ENCODE measurements at places on chromosomes 7 and 10.

GRCh38 chr10:60555700-60556099 is 166.0 kb upstream of the ANK3 start:
- DNase-seq = no peak

GRCh38 chr7:104814126-104814525 is 199.9 kb upstream of the KMT2E start:
- no peak for DNase-seq

DNA sequence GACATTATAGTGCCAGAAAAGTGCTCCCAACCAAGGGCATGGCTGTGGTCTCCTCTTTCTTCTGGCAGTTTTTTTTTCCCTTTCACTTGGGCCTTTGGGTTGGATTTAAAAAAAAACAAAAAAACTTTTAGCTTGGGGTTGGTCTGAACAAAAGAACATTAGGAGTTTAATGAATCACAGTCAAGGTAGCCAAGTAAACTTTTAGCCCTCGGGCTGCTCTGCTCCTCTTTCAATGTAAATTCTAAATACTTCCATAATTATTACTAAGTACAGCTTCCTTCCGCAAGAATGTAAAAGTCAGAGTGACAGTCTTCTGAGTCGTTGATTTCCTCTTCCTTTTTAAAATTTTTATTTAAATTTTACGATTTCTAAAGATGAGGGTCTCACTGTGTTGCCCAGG is 79.2 kb downstream of the NRF1 start:
- DNase-seq = no peak

DNA sequence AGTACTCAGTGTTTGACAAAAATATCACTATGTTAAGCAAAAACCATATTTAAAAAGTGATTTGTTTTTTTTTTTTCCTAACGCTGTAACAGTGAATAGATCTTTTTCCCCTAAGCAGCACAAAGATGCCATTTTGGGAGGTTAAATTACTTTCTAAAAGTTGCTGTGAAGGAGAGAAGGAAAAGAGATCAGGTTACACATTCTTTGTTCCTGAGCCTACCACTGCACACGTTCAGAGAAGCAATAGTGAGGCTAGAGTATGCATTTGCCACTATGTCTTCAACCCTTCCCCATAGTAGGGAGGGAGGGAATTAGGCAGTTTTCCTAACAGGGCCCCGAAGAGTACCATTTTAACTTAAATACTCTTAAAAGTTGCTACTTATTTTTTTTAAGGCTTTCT is 38.9 kb downstream of the BMPR1A start:
- no peak for DNase-seq

GRCh38 chr10:74598891-74599566 is 227.4 kb upstream of the KAT6B start:
- DNase-seq = no peak

DNA sequence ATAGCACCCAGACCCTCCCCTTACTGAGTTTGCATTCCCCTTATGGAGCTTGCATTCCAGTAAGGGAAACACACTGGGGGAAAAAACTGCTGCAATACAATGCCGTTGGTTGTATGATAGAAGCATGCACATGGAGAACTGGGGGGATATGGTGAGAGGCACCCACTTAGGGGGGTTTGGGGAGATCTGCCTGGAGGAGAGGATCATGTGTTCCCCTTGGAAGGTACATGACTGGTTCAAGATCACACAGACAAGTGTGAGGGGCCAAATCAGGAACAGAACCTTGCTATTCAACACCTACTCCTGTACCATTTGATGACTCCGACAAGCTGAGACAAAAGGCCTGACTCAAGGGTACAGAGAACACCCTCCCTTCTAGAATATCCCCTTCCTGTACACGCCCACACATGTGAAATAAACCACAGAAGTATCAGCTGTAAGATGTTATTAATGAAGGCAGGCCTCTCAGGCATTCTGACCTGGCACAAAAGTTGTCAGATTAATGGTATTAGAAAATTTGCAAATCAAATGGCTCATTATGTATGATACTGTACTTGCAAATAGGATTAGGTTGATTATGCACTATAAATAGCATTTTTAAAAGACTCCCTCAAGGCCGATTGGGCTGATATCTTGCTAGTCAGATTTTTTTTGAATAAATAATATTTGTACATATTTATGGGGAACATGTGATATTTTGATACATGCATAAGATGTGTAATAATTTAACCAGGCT is 122.2 kb downstream of the NPY start:
- no peak for DNase-seq

DNA sequence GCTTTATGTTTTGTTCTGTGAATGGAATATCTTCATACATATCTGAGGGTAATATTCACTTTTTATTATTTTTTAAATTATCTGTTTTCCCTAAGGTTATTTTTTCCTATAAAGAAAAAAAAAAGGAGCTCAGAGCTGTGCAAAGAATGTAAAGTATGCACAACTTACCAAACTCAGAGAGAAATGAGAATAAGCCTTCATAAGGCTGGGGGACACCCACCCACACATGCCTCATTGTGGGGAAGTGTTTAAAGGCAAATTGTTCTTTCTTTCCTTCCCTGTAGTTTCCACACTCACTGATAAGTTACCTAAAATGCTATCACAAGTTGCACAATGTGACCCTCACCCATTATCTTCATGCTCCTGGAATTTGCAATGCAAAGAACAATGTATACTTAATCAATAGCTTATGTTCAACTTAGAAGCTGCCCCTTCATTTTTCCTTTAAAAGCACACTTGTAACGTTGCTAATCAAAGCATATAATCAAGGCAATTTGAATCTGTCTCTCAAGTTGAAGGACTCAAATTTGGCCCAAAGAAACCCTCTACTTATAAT is 108.1 kb downstream of the GNAT3 start:
- no peak for DNase-seq

GRCh38 chr7:81280531-81280930 is 361.7 kb upstream of the SEMA3C start:
- no peak for DNase-seq

- no peak for DNase-seq
Observed at GRCh38 chr7:1952781-1953180, 280.0 kb downstream of the MAD1L1 start.

GRCh38 chr10:104300002-104300735 is 31.2 kb downstream of the GSTO2 start:
- no peak for DNase-seq

- no peak for DNase-seq
Observed at GRCh38 chr10:55065185-55065584, 264.2 kb upstream of the PCDH15 start.

- DNase-seq = no peak
Observed at GRCh38 chr7:47978790-47979144, 648 bp downstream of the HUS1 start.

DNA sequence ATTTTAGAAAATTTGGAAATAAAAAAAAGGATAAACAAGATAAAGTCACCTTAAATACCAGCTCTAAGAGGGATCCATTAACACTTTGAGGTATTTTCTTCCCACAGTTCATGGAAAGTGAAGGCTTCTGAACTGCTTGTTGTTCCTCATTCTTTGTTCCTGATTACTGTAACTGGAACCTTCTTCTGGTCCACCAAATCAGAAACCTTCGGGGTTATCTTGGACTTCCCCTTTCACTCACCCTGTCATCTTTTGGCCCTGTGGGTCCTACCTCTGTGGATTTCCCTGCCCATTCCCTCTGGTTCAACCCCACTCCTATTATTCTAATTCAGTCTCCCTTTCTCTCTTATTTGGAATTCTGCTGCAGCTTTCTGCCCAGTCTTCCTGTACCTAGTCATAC is 116.5 kb upstream of the PRPS1L1 start:
- no peak for DNase-seq

GRCh38 chr10:24448351-24448999 is 239.5 kb downstream of the KIAA1217 start:
- DNase-seq = no peak

- no peak for DNase-seq
Observed at GRCh38 chr10:121340271-121340831, 257.9 kb downstream of the FGFR2 start.

DNA sequence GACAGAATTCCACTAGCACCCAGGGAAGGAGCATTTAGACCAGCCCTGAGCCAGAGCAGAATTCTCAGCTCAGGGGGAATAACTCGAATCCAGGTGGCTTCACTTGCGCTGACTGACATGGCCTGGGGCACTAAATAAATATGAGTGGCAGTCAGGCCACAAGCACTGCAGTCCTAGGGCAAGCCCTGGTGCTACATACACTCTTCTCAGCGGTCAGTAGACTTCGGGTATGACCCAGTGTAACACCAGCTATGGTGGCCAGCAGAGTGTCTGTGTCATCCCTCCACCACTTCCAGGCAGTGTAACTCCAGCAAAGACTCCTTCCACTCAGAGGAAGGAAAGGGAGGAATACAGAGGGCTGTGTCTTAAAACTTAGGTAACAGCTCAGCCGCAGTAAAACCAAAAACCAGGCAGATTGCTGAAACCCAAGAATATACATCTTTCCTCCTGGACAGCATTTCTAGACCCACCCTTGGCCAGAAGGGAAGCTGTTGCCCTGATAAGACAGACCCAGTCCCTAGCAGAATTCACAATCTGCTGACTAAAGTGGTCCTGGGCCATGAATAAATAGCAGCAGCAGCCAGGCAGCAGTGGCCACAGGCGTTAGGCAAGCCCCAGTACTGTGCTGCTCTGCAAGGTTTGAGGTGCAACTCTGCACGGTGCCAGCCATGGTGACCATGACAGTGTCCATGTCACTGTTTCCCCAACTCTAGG is 77.0 kb downstream of the SNX13 start:
- DNase-seq = no peak

GRCh38 chr7:119825091-119825655 is 447.8 kb upstream of the KCND2 start:
- DNase-seq = no peak

GRCh38 chr7:23012908-23013714 is 819 bp downstream of the HYCC1 start:
- no peak for DNase-seq

- no peak for DNase-seq
Observed at GRCh38 chr7:92282930-92283329, 37.2 kb downstream of the ANKIB1 start.

All from NCI-H187 treated with DMSO at 0.1 percent for 48 hours (cell line).